ENCODE measurements at places on chromosomes 16 and 17.

GRCh38 chr17:42982266-42982665, 1.9 kb downstream of the RUNDC1 start:
- no peak for DNase-seq

DNA sequence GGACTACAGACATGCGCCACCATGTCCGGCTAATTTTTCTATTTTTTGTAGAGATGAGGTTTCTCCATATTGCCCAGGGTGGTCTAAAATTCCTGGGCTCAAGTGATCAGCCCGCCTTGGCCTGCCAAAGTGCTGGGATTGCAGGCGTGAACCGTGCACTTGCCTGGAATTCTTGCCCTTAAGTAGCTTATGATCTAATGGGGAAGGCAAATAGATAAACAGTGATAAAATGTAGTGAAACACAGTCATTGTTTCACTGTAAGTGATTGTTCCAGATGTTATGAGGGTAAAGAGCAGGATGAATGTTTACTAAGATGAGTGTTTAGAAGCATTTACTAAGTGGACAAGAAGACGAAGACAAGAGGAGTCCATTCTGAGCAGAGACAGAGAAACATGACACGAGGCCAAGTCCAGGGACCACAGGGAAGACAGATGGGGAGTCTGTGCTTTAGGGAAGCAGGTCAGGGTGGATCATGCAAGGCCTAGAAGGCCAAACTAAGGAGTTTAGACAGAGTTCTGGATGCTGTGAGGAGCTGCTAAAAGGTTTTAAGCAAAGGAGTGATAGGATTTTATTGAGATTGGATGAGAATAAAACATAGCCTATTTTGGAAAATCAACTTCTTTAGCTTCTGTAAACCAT, 36.9 kb downstream of the YPEL2 start:
- DNase-seq, result no peak

GRCh38 chr16:787978-788398, at the start of gene RPUSD1:
TSS of gene RPUSD1 (minus strand) at chr16:788381. CDS start at chr16:787737, 644 bp downstream.
- no peak for DNase-seq

DNA sequence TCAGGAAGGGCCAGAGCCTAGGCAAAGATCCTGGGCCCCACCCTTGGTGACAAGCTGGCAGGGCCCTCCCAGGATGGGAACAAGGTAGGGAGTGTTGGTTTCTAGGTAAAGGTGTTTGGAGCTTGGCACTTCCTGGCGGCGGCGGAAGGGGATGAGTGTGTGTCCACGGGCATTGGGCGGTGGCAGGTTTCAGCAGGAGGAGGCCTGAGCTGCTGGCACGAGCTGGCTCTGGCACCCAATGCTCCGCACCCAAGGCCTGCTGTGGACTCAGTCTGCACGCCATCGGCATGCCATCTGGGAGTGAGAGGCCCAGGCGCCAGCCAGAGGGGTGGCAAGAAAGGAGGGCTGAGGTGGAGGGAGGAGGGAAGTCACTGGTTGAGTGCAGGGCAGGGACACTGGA, 46.9 kb upstream of the TAC4 start:
- DNase-seq, result no peak

GRCh38 chr16:24999088-24999670, 16.0 kb downstream of the ARHGAP17 start:
- DNase-seq, result no peak

DNA sequence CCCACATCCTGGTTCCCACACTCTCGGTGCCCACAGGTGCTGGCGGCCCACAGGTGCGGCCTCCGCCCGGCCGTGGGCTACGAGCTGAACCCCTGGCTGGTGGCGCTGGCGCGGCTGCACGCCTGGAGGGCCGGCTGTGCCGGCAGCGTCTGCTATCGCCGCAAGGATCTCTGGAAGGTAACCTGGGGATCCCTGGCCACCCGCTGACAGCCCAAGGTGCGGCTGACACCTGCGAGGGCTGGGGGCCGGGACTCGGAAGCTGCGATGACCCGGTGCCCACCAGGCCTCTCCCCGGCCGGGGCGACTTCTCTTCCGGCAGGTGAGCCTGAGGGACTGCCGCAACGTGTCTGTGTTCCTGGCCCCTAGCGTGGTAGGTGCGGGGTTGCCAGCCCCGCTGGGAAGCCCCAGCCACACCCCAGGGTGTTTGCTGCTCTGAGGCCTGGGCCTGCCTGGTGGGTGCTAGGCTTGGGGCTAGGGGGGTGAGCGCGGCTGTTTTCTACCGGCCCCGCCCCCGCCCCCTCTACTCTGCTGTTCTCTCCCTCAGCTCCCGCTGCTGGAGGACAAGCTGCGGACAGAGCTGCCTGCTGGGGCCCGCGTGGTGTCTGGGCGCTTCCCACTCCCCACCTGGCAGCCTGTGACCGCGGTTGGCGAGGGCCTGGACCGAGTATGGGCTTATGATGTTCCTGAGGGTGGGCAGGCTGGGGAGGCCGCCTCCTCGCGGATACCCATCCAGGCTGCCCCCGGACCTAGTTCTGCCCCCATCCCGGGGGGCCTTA, 1.0 kb downstream of the ANTKMT start:
- DNase-seq, result no peak

DNA sequence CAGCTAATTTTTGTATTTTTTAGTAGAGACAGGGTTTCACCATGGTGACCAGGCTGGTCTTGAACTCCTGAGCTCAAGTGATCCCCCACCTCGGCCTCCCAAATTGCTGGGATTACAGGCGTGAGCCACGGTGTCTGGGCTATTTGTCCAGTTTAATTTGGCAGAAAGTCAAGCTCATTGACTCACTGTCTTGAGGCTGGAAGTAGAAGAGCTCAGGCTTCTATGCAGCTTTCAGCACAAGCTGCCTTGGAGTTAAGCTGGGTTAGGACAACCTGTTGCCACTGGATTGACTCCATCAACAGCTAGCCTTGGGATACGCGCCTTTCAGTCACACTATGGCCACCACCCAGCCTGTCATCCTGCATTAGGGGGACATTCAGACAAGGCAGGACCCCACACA, 76.2 kb upstream of the DNAH17 start:
- no peak for DNase-seq

- DNase-seq, result no peak
Measured at GRCh38 chr17:53740312-53740711, 82.4 kb upstream of the KIF2B start.

DNA sequence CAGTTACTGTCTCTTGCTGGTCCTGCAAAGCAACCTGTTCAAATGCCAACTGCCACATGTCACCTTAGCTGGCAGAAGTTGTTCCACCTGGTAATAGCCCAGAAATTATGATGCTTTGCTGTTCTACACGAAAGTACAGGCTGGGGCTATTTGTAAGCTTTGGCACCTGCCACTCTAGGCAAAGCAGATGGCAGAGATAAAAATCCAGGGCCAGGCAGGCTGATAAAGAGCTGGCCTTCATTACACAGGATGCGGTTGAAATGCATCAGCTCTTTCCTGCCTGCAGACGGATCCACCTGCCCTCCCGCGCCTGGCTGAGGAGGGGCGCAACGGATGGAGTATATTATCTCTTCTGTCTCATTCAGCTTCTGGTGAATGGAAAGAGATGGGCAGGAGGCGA, 29.3 kb upstream of the KDM8 start:
- DNase-seq, result no peak

GRCh38 chr17:48592577-48592976, 1.0 kb downstream of the HOXB5 start:
- DNase-seq, result no peak

DNA sequence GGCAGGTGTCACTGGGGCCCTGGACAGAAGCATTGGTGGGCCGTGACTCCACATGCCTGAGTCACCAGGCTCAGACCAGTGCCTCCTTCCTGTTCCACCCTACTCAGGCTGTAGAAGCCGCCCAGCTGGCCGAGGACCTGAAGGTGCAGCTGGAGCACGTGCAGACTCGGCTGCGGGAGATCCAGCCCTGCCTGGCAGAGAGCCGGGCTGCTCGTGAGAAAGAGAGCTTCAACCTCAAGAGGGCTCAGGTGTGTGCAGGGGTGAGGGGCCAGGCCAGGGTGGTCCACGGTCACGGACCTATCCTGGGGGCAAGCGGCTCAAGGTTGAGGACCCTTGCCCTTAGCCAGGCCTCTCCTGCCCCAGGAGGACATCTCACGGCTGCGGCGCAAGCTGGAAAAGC, 9.6 kb downstream of the RNF40 start:
- DNase-seq, result no peak

DNA sequence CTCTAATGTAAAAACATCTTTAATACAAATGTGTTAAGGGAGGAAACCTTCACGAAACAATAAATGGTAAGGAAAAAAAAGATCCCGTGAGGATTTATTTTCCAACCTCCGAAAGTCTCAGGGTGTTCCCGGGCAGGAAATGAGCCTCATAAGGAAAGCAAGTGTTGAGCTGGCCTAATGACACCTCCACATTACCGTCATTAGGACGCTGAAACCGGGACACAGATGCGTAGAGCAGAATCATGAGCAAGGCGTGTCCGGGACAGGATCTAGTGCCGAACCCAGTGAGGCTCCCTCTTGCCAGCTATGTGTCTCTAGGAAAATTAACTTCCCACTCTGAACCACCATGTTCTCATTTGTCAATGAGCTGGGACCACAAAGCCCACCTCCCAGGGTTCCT, 22.7 kb upstream of the CYTH1 start:
- DNase-seq, result no peak

GRCh38 chr16:72480911-72481310, 309.0 kb upstream of the PMFBP1 start:
- no peak for DNase-seq

DNA sequence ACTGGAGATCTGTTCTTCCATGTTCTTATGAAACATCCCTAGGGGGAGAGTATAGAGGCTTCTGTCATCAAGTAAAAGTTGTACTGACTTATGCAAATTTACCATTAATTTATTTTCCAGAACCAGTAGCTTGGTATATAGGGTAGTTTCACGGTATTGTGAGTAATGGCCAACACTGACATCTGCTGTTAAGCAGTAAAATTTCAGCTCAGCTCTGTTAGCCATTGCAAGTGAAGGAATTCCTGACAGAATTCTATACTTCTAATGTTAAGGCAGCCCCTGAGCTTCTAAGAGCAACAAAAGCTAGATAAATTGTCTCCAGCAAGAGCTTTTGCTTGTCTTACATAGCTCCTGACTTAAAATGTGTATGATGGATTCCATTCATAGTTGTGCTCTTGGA, 613.5 kb upstream of the C16orf82 start:
- no peak for DNase-seq

DNA sequence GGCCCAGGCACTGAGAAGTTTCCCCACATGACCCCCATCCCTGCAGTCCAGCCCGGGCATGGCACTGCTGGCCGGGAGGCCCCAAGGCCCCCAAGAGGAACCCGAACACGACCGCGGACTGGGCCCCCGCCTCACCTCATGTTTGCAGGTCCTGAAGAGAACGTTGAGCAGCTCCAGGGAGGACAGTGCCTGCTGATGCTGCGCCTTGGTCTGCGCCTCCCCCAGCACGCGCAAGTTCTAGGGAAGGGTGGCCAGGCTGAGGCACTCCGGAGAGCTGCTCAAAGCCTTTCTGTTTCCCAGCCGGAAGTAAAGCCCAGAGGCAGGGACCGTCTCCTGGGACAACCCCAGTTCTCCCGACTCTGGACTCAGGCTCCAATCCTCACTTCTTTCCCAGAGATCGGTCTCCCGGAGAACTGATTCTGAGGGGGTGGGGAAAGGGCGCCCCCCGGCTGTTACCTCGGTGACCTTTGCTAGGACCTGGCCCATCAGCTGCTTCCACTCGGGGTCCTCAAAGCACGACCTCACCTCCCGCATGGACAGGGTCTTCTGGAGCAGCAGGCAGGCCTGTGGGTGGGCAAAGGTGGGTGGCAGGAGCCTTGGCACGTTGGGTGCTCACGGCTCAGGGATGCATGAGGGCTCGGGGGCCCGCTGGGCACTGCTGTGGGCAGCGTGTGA, 13.7 kb downstream of the MYBBP1A start:
- no peak for DNase-seq

GRCh38 chr17:7109461-7110322, 4.9 kb downstream of the ASGR2 start:
- DNase-seq, result no peak

DNA sequence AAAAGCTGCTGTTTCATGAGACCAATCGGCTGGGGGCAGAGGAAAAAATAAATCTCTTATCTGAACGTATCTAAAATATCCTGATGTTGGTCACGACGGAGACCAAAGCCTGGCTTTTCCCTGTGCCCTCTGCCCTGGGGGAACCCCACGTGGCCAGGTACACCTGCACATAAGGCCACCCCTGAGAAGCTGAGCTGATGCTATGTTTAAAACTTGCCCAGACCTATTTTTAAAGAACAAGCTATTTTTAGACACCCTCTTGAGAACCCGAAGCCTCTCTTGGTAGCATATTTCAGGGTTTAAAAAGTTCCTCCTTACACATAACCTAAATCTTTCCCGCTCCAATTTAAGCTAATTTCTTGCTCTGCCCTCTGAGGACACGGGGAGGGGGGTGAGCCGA, 210.4 kb downstream of the GSG1L start:
- no peak for DNase-seq

DNA sequence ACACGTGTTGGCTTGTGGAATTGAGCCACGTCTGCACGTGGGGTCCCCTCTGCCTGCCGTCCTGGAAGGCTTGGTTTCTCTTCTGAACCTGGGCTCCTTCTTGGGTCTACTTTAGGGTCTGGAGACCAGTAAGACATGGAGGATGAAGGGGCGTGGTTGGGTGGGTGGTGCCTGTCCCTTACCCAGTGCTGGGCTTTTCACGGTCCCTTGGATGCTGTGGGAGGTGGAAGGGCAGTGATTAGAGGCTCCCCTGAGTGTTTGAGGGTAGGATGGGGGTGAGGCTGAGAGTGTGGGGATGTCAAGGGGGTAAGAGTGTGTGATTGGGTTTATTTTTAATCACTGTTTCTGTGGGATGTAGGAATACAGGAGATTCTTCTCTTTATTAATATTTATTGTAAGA, 38.3 kb downstream of the MGAT5B start:
- no peak for DNase-seq

GRCh38 chr17:2405247-2405926, 4.5 kb upstream of the MNT start:
- DNase-seq, result no peak

DNA sequence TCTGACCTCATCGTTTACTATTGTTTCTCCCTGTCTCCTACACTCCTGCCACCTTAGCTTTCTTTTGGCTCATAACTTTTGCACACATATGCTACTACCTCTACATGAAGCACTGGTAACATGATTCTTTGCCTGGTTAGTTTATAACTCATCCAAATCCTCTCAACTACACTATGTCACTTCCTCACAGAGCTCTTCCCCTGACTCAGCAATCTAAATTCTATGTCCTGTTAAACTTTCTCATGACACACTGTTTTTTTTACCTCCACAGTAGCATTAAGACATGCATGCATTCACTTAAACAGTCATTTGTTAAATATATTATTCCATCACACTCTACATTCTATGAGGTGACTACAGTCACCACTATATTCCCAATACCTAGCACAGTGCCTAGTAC, 19.7 kb downstream of the APPBP2 start:
- DNase-seq, result no peak
